ENCODE measurements at places on chromosomes 12 and 14.

DNA sequence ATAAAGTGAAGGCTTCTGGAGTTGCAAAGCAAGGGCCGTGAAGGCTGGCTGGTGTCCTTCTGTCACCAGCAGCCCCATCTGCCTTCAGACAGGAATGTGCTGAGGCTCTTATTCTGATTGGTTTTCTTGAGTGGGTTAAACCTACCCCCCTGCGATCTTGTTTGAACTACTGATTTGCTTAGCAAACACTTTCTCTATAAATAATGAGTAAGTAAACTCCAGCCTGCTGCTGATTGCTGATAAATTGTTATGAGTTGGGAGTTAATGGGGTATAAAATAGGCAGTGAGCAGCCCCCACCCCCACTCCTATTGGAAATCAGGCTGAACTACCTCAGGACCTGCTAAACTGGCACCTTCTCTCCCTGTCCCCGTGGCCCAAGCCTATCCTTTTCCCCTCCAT lies 146.1 kb upstream of the NOS1 start:
- ATAC-seq, result no peak

GRCh38 chr12:113348849-113349536 lies 9.4 kb upstream of the PLBD2 start:
- ATAC-seq, result no peak

- ATAC-seq, result no peak
Observed at GRCh38 chr12:545835-546234, 86.1 kb downstream of the B4GALNT3 start.

GRCh38 chr12:122166422-122167349 lies 7.3 kb downstream of the IL31 start:
- no peak for ATAC-seq

GRCh38 chr12:58774731-58775130 lies 145.6 kb downstream of the LRIG3 start:
- ATAC-seq, result no peak

DNA sequence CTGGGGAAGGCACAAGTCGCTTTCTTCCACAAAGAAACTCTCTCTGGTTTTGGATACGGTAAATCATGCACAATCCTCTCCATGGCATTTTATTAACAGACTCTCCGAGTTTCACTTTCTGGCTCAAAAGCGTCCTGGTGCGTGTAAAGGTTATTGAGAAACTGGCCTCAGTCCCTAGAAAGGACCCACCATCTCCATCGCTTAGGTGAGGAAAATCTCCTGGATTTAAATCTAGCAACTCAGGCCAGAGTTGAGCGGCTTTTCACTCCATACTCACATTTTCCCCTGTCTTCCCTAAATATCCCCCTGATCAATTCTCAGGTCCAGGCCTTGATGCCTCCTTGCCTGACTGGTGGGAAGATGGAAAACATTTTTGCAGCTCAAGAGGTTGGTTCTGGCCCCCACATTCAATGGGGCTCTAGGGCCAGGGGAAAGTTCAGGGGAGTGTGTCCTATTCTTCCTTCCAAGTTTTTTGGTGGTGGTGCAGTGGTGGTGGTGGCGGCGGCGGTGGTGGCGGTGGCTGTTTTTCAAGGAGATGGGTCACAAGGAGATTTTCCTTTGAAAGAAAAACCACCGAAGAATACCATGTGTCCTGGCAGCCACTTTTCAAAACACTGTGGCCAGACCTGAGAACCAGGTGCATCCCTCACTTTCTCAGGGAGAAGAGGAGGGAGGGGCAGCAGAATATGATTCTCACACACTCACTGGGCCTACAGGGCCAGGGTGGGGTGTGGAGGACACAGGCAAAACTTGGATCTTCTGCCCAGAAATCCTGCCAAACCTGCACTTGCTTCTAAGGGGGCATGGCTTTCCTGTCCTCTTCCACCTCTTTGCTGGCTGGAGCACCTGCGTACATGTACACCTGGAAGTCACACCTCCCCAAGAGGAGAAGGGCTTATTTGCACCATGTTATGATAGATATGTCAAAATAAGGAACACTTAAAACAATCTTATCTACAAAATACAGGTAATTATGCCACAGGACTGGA lies 46.7 kb upstream of the PNMA1 start:
- no peak for ATAC-seq

DNA sequence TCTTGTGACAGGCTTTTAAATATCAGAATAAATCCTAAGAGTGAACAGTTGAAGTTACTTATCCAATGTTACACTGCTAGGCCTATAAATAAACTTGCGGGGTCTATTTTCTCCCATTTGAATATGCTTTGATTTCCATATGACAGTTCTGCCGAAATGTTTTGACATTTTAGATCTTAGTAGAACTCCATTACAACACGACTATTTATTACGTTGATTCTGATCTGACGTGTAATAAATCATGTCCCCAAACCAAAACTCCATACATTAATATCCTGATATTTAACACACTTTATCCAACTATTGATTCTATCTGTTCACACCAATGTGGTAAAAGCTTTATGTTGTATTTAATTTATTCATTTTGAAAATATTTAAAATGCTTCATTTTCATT lies 16.1 kb upstream of the NEMF start:
- no peak for ATAC-seq

DNA sequence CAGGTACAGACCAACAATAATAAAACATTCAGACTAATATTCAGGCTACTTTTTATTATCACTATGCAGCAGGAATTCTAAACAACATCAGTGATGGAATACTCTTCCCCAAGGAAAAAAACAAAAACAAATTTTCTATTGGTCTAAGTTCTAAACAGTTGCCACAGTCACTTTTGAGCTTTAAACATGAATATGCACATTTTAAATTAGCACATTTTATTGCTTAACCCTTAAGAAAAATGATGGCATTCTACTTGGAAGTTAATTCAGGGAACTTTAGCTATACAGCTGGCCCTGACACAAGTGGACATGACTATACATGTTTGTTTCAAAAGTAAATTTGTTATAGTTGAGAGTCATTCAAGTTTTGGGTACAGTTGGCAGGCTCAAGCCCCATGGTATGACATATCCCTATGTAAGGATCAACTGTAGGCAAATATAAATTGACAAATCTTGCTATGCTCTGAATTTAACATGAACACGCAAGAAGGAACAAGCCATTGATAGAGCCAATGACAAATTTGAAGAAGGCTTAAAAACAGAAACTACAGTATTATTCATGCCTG lies 224.3 kb upstream of the AMIGO2 start:
- peak; percentile 92 for ATAC-seq

DNA sequence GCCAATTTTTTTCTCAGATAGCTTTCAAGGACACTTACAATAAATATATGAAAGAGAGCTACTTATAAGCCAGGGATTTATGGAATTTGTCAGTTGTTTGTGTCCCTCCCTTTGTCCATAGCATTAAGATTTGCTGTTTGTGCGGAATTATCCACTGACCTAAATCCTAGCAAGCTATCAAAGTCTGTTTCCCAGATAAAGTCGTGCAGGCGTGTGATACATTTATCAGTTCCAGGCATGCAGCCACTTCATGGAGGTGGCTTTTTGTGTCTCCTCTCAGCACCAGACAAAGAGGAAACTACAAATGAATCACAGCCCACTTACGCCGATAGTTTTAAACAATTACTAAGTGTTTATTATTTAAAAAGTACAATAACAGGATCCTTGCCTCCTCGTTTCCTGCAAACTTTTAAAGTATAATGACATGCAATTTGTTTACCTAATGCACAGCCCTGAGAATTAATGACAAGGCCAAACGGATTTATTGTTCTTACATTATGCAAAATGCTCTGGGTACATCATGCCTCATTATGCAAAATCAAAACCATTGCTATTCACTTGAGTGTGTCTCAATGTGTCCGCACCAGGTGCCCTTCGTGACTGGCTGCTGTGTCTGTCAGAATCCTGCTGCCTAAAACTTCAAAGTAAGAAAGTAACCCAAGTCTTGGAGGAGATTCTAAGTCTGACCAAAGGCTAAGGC lies 423.2 kb downstream of the GLT1D1 start:
- no peak for ATAC-seq

DNA sequence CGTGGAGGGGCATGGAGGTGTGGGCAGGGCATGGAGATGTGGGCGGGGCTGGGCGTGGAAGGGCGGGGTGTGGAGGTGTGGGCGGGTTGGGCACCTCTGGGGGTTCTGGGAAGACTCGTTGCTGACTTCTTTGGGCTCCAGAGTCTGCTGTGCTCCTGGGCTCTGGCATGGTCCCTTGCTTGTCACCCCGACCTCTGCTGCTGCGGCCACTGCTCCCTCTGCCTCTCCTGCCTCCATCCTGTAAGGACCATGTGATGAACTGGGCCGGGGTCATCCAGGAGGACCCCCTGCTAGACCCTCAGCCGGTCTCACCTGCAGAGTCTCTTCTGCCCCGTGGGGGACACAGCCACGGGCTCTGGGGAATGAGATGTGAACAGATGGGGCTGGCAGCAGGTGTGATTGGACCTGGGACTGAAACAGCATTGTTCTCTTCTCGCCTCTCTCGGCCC lies 15.3 kb downstream of the NOC4L start:
- no peak for ATAC-seq

GRCh38 chr14:26709019-26709418 lies 111.2 kb upstream of the NOVA1 start:
- ATAC-seq, result no peak

DNA sequence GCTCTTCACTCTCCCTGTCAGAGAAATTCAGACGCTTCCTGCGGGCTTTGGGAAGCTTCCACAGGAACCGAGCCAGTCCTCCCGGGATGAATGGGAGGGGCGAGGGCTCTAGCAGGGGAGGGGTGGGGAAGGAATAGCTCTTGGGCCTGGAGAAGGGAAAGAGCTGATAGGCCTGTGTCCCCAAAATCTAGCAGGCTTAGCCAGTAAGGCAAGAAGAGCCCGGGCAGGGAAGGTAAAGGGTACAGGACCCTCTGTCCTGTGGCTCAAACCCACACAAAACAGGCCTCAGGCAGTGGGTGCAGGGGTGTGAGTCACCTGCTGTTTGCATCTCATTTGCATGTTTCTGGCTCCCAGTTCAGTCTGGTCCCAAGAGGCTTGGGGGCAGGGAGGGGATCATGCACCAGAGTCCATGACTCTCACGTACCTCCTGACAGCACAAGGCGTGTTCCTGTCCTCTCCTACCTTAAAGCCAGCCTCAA lies 8.7 kb upstream of the SMUG1 start:
- ATAC-seq, result peak; percentile 85

DNA sequence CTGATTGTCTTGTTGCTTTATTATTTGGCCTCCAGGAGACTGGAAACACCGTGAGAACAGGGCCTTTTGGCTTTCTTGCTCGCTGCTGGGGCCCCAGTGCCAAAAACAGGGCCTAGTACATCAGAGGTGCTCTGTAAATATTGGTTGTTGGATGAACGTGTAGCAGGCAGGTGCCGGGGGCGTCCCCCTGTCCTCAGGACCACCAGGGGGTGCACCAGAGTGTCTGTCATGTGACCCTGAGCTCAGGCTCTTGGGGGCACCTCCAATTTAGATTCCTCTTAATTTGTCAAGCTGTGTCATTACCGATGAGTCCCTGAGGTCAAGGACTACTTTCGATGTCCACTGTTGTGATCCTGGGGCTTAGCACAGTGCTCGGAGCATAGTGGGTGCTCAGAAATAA lies 87.1 kb downstream of the ACACB start:
- ATAC-seq, result no peak
